ENCODE measurements at places on chromosomes 5 and 9. TPM values are rescaled to one million over a fixed set of nuclear protein-coding genes. Genes with fewer than 3 reads are reported as not detected.

Gene NAIF1
- 7.3 TPM for total RNA-seq

Gene GABRP
- under 0.01 TPM for total RNA-seq

Gene FOCAD
- 80.9 TPM for total RNA-seq

Gene TRIM14
- 6.3 TPM for total RNA-seq

Gene DENND1A
- 37.5 TPM for total RNA-seq

Gene SLC1A3
- total RNA-seq, result 10.3 TPM

Gene CRHBP
- total RNA-seq, result not detected

Gene ANKRD20A1
- total RNA-seq, result not detected

Gene WDR41
- 96.6 TPM for total RNA-seq

Gene C5orf58
- not detected for total RNA-seq

Gene CCL27
- not detected for total RNA-seq

Gene TXNDC8
- total RNA-seq, result not detected

Gene KLHL3
- 3.7 TPM for total RNA-seq

Gene RNF145
- total RNA-seq, result 24.2 TPM

Gene CDKN2B
- 9.2 TPM for total RNA-seq

Gene PTGDS
- 4.8 TPM for total RNA-seq

Gene PCDHB2
- total RNA-seq, result 0.59 TPM

Gene FKTN
- total RNA-seq, result 34.5 TPM

Gene ARL14EPL
- 0.20 TPM for total RNA-seq

Gene LHX2
- not detected for total RNA-seq

Gene INVS
- total RNA-seq, result 19.8 TPM

Gene KCNV2
- total RNA-seq, result not detected

Gene HMMR
- total RNA-seq, result 60.4 TPM

All from subcutaneous preadipocyte (primary cell).